Right cardiac atrium (tissue), 5 donors: ENCODE measurements at places on chromosomes 3 and 15. TPM values are rescaled to one million over a fixed set of nuclear protein-coding genes. Genes with fewer than 3 reads are reported as not detected.

DNA sequence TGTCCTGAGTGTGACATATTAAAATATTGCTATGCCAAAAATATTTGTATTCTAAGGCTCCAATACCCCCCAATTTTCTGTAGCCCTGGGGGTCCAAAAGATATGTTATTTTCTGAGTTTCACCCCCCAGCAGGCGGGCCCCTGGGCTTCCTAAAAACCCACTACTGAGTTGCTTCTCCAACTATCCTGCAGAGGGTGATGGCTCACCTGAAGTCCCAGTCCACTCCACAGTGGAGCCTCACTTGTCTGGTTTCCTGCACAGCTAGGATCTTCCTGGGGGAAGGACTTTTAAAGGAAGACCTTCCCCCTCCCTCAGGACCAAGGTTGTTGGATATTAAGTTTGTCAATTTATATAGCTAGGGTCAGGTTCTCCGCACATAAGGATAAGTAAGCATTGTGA lies 1181.4 kb downstream of the ROBO2 start:
- no peak for DNase-seq

GRCh38 chr3:123432832-123433523 lies 15.9 kb downstream of the ADCY5 start:
- no peak for DNase-seq

DNA sequence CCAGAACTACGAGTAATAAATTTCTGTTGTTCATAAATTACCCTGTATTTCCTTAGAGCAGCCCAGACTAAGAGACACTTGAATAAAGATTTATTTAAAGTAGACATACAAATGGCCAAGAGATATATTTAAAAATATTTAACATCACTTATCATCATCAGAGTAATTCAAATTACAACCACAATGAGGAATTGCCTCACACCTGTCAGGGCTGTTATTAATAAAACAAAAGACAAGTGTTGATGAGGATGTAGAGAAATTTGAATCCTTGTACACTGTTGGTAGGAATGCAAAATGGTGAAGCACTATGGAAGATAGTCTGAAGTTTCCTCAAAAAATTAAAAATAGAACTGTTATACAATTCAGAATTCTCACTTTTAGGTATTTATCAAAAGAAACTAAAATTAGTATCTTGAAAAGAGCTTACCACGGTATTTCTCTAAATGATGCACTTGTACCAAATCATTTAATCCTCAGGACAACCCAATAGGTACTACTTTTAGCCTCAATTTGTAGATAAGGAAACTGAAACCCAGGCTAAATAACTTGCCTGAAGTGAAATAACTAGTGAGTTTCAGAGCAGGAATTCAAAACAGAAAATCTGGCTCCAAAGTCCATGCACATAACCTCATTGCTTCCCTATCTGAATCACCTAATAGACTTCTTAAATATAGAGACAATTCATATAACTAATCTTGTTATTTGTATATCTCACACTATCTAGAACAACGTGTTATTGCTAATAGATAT lies 69.4 kb downstream of the ZBTB20 start:
- DNase-seq: no peak

- DNase-seq: no peak
Measured at GRCh38 chr3:129384594-129385323, 43.7 kb downstream of the EFCAB12 start.

GRCh38 chr15:63605816-63606215 lies 8.6 kb downstream of the FBXL22 start:
- peak; percentile 49 for DNase-seq

GRCh38 chr15:90309020-90309419 lies 43.1 kb upstream of the ZNF774 start:
- DNase-seq: no peak

- no peak for DNase-seq
Measured at GRCh38 chr15:26867200-26868007, 542 bp downstream of the GABRA5 start.

- DNase-seq: no peak
Measured at GRCh38 chr3:81242871-81243270, 518.6 kb downstream of the GBE1 start.

DNA sequence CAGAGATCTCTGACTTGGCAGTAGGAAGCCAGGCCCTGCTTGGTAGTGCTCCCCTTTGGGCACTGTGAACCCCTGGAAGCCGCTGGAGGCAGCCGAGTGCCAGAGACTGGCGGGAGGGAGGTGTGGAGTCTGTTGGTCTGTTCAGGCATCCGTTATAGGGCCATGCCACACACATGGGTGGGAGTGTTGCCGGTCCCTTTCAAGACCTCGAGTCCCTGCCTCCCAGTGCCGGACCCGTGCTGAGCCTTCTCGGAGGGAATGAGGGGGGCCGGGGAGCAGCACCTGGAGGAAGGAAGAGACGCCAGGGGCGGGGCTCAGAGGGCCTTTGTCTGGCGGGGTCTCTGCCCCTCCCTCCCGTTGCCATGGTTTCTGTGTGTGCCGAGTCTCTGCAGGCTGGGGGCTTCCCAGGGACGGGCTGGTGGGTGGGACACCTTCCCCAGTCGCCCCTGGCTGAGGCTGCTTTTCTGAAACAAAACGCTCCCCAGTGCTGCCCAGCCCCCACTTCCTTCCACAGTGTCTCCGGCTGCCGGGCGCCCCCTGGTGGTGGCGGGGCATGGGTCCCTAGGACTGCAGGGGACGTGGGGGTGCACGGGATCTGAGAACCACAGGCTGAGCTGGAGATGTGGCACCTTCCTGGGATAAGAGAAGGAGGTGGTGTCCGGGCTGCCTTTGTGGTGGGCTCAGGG lies 10.0 kb downstream of the GNAI2 start:
- peak; percentile 96 for DNase-seq

- no peak for DNase-seq
Measured at GRCh38 chr3:193942516-193943055, 193.4 kb upstream of the HES1 start.

DNA sequence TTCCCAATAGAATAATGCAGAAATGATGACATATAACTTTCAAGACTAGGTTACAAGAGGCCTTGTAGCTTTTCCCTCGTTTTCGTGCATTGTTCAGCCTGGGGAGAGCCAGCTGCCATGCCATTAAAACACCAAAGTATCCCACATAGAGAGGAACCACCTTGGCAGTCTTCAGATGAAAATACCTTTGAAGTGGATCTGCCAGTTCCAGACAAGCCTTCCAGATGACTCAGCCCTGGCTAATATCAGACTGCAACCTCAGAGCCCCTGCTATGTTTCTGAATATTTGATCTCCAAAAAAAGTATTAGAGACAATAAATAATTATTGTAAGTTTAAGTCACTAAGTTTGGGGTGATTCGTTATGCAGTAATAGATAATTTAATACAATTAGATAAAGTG lies 294.3 kb upstream of the GBE1 start:
- DNase-seq: no peak

DNA sequence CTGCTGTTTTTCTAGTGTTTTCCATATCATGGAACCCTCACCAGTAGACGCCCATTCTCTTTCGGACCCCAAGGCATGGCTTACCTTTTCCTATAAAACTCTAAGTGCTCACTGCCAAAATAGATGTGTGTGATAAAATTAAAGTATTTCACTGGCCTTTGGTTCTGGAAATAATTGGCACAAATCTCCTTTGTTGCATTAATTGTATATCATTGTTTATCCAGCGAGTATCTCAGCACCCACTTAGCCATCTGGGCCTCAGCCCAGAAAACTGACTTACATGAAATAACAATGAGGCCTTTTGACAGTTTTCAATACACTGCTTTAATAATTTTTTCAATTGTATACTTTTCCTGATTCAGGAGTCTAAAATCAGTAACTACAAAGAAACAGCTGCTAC lies 105.1 kb downstream of the MECOM start:
- no peak for DNase-seq

GRCh38 chr15:63481105-63481810 lies 23.1 kb upstream of the USP3 start:
- DNase-seq: no peak

HYKK gene
- 6.2 TPM for total RNA-seq

ST8SIA2 gene
- total RNA-seq: 0.03 TPM

PFN2 gene
- 57.2 TPM for total RNA-seq

C3orf62 gene
- 3.8 TPM for total RNA-seq

PAQR5 gene
- total RNA-seq: 0.42 TPM
